ENCODE measurements at places on chromosomes 2 and 18. TPM values are rescaled to one million over a fixed set of nuclear protein-coding genes. Genes with fewer than 3 reads are reported as not detected.

DNA sequence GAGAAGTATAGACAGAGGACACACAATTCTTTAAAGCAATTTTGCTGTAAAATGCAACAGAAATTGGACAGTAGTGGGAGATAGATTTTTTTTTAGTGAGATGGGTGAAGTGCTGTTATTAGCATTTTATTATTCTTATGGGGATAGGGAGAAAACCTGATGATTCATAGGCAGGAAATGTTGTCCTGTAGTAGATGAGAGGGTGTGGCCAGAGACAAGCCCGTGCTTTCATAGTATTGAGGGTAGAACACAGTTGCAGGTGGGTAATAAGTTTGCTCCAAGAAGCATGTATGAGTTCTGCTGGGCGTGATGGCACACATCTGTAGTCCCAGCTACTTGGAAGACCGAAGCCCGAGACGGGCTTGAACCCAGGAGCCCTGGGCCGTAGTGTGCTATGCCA, 128.3 kb upstream of the ARHGAP28 start:
- DNase-seq: no peak

GRCh38 chr2:62738981-62739936, 33.7 kb downstream of the EHBP1 start:
- no peak for DNase-seq

DNA sequence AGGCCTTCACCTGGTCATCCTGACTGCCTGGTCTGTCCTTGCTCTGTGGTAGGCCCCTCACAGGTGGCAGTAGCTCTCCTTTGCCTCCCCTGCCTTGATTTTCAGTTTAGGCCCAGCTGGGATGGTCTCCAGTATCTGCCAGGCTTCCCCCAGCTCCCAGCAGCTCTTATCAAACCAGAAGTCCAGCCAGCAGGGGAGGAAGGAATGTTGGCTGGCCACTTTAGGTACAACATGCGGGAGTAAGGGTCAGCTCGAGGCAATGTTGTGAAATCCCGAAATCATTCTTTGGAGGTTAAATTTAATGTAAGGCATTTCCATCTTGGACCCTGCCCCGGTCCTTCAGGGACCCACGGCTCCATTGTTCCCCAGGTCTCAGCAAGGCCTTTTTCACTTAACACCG, 16.8 kb downstream of the ATP6V1C2 start:
- DNase-seq: no peak

- DNase-seq: no peak
Measured at GRCh38 chr18:55396979-55397378, 191.0 kb downstream of the TCF4 start.

DNA sequence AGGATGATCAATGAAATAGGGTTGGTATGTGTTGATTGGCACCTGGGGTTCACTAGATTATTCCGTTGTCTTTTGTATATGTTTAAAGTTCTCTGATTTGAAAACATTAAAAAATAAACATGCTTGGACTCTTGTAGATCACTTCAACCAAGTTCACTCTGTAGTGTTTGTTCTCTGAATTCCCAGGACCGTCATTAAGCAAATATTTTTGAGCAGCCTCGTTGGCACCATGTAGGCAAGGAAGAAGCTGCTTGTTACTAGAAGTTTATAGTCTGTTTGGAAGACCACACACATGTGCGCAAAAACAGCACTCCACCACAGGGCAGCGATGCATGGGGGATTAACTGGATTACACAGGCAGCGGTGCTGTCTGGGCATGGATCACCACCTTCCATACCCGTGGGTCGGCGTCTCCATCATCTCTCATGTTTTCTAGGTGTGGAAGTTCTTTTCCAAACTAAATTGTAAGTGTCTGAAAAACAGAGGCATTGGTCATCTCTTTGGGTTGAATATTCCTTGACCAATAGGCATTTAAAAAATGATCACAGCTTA, 212.2 kb downstream of the FHOD3 start:
- no peak for DNase-seq

DNA sequence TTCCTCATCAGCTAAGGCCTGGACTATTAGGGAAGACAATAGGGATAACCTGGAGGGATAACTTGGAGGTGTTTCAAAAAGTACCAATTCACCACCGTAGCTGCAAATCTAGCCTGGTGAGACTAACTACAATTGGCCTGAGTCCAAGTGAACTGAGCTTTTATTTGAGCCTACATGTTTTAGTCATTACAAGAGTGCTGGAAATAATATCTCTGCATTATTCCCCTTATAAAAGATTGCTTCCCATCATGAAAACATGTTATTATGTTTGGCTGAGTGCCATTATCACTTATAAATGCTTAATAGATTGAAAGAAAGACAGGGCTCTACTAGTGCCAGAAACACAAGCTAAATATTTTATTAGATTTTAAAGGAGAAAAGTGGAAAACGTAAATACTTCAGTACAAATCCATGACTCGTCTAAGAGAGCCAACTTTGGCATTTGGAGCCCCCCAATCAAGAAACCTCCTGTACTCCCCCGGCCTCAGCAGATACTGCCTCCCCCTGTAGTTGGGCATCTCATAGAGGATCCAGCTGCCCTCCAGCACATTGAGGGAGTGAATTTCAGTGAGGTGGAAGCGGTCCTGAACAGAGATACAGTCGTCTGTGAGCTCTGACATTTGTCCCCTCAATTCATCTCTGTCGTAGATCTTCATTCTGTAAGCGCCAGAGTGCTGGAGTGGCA, 3.6 kb downstream of the CRYGB start:
- DNase-seq: peak; percentile 64

- peak; percentile 42 for DNase-seq
Measured at GRCh38 chr2:170313347-170313991, 135.5 kb downstream of the MYO3B start.

ZNF513 gene
- total RNA-seq: 7.3 TPM

FBLN7 gene
- 5.1 TPM for total RNA-seq

Data from muscle of leg (tissue), 16 donors.